ENCODE measurements at places on chromosomes 2 and 18. TPM values are rescaled to one million over a fixed set of nuclear protein-coding genes. Genes with fewer than 3 reads are reported as not detected.

The NYAP2 gene
- 0.30 TPM for total RNA-seq

The CD226 gene
- total RNA-seq: 0.13 TPM

DNA sequence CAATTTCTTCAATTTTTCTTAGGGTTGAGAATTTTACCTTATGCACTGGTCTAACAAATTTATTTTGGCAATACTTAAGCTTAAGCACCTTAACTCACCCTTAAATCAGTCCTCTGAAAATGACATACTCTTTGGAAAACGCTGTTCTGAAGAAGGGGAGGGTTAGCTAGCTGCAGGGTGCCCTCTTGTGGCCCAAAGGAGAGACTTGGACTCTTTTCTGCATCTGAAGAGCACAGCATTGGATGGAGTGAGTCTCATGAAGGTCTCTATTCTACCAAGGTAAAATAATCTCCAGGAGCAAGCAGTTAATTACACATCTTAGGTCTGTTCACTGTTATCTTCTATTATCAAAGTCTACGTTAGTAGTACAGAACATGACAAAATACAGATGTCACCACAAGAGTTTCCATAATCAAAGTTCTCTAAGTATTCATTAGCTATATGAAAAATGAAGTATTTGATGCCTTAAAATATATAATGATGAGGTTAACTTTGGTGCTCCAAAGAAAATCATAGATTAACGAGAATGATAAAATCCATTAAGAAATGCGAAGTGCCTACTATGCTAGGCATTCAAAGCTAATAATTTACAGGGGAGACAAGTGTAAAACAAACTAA is 24.4 kb downstream of the PUM2 start:
- DNase-seq: peak; percentile 25
- peaks cover 48% of the 10 kb centered on the region for H3K4me1 ChIP-seq
- peak overlapping the region; percentile 86 for H3K27ac ChIP-seq
- H3K27me3 ChIP-seq: no peaks in the 10 kb centered on the region

GRCh38 chr18:6449213-6449612 is 34.5 kb upstream of the L3MBTL4 start:
- no peak overlapping the region for H3K27ac ChIP-seq
- DNase-seq: no peak
- no peaks in the 10 kb centered on the region for H3K27me3 ChIP-seq
- no peaks in the 10 kb centered on the region for H3K4me1 ChIP-seq
- no peaks in the 10 kb centered on the region for H3K36me3 ChIP-seq

DNA sequence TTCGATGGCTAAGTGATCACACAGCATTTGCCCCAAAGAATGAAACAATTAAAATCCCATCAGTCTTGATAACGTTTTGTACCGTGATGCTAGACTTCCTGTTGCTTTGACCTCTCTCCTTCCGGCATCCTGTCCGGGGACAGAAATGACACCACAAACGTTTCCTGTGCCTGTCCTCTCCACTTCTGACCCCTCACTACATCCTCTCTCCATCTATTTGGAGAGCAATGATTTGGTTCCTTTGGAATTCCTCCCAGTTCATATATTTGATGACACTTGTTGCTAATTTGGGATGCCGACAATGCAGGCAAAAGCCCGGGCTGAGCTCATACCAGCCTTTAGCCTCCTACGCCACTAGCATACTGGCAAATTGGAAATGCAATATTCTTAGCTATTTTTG is 151.2 kb upstream of the CCDC68 start:
- H3K27ac ChIP-seq: no peak overlapping the region
- no peaks in the 10 kb centered on the region for H3K4me1 ChIP-seq
- H3K27me3 ChIP-seq: no peaks in the 10 kb centered on the region
- H3K4me3 ChIP-seq: no peak overlapping the region
- no peaks in the 10 kb centered on the region for H3K36me3 ChIP-seq

The FBXO36 gene
- total RNA-seq: 3.6 TPM

The AKAIN1 gene
- total RNA-seq: not detected

DNA sequence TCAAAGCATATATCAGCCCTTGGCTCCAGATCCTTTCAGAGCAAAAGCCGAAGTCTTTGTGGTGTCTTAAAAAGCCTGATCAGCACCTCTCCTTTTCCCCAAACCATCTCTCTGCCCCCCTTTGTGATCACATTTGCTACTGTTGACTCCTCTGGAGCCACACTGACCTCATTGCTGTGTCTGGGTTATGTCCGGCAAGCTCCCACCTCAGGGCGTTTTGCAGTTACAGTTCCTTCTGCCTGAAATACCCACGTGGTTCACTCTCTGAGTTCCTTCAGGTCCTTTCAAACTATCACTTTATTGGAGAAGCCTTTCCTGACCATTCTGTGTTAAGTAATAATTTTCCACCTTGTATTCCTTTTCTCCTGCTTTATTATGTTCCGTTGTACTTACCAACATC is 11.8 kb downstream of the C2orf69 start:
- H3K27me3 ChIP-seq: no peaks in the 10 kb centered on the region
- no peak overlapping the region for H3K27ac ChIP-seq
- no peaks in the 10 kb centered on the region for H3K4me1 ChIP-seq
- H3K4me3 ChIP-seq: no peak overlapping the region
- peaks cover 9% of the 10 kb centered on the region for H3K36me3 ChIP-seq

GRCh38 chr2:188922191-188922590 is 52.0 kb upstream of the COL3A1 start:
- no peak for DNase-seq
- H3K4me3 ChIP-seq: no peak overlapping the region
- no peak overlapping the region for H3K27ac ChIP-seq
- no peaks in the 10 kb centered on the region for H3K27me3 ChIP-seq

DNA sequence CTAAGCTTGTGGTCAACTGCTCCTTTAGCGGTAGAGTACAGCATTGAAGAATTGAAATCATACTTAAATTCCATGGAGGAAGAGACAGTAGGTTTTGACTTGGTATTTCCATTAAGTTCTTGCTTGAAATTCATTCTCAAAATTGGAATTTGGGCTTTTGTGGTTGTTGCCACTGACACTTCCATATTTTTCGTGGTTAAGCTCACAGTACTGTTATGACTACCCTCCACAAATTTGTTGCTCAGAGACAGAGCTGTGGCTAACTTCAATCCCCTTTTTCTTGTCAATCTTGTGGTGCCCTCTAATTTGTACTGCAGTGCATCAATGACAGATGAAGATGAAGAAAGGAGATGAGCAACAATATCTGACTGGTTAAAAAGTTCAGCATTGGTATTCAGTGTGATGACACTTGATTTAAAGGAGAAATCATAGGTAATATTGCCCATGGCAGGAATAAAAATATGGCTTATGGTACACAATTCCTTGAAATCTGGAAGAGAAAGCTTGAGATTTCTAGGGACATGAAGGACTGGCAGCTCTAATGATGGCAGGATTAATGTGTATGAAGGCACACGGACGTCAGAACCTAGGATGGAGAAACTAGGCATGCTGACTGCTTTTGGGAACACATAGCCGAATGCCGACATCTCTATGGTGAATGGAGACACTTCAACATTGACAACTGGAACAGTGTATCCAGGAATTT is 37.3 kb downstream of the APOB start:
- peaks cover 86% of the 10 kb centered on the region for H3K27me3 ChIP-seq
- H3K36me3 ChIP-seq: no peaks in the 10 kb centered on the region
- no peak for DNase-seq

GRCh38 chr2:237444071-237444470 is 30.1 kb upstream of the COL6A3 start:
- no peaks in the 10 kb centered on the region for H3K4me1 ChIP-seq
- DNase-seq: no peak
- no peaks in the 10 kb centered on the region for H3K36me3 ChIP-seq
- H3K27ac ChIP-seq: no peak overlapping the region

The DNAH7 gene
- 3.8 TPM for total RNA-seq

DNA sequence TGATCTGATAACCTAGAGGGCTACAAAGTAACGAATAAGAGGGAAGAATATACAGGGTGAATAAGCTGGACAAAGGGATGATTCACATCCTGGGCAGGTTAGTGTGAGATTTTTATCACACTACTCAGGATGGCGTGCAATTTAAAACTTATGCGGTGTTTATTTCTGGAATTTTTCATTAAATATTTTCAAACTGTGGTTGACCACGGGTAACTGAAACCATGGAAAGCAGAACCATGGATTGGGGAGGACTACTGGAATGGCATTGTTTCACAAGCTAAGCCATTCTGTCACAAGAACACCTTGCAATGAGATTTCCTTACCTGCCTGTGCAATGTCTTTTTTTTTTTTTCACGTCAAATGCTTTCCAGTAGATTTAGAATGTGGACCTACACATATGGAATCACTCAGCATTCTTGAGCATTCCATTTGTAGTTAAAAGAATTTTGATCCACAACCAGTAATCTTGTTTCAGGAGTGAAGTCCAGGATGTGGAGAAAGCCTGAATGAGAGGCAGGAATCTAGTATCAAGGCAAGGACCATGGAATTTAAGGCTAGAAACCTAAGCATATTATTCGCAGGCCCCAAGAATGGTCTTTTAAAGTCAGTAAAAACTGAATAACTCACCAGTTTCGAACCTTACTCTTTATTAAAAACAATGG is 8.0 kb upstream of the CDK15 start:
- peak; percentile 89 for DNase-seq
- peak overlapping the region; percentile 10 for H3K4me3 ChIP-seq
- peaks cover 28% of the 10 kb centered on the region for H3K4me1 ChIP-seq
- no peaks in the 10 kb centered on the region for H3K27me3 ChIP-seq
- no peaks in the 10 kb centered on the region for H3K36me3 ChIP-seq

The NXPH2 gene
- total RNA-seq: not detected

The PPP1R1C gene
- 27.5 TPM for total RNA-seq

- H3K27me3 ChIP-seq: no peaks in the 10 kb centered on the region
- H3K36me3 ChIP-seq: no peaks in the 10 kb centered on the region
- no peak overlapping the region for H3K27ac ChIP-seq
- DNase-seq: no peak
Measured at GRCh38 chr2:163698857-163699256, 37.0 kb downstream of the FIGN start.

The EIF2AK3 gene
- 8.8 TPM for total RNA-seq

GRCh38 chr18:62026586-62026985 is 133.8 kb upstream of the RNF152 start:
- DNase-seq: peak; percentile 66
- H3K4me3 ChIP-seq: no peak overlapping the region
- H3K36me3 ChIP-seq: no peaks in the 10 kb centered on the region
- H3K4me1 ChIP-seq: no peaks in the 10 kb centered on the region
- no peaks in the 10 kb centered on the region for H3K27me3 ChIP-seq
- H3K27ac ChIP-seq: no peak overlapping the region

DNA sequence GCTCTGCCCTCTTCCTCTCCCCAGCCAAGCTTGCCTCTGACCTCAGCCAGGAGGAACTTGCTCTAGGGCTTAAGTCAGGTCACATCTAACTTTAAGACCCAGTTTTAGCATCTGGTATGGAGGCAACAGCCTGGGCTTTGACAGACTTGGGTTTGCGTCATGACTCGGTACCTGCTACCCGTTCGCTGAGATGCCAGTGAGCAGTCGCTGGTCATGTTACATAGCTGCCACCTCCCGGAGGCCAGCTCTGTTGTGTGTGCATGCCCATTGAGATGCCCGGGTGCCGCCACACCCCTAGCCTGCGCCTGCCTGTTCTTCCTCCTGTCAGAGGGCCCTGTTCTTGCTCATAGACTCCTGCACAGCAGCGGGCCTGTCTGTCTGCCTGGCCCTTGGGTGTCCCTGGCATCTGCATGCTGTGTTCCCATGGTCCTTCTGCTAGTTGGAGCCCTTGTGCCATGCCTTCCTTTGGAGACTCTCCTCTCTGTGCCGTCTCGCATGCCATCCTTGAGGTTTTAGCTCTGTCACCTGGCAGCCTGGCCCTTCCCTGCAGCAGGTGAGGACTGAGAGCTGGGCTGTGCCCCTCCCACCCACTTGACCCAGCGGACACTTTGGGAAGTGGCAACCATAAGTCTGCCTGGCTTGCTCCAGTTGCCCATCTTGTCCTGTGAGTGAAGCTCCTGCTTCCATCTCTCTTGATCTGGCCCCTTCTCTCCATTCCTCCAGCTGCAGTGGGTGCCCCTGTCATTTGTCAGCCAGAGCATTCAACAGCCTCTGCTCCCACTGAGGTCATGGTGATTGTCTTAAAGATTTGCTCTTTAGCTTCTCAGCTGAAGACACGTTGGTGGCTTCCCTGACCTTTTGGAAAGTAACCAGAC is 24.9 kb downstream of the ASAP2 start:
- H3K27me3 ChIP-seq: no peaks in the 10 kb centered on the region
- DNase-seq: peak; percentile 66
- H3K36me3 ChIP-seq: no peaks in the 10 kb centered on the region

The MRPL30 gene
- 50.1 TPM for total RNA-seq

The POTEI gene
- total RNA-seq: not detected

The ZBTB7C gene
- not detected for total RNA-seq

GRCh38 chr2:69723791-69724190 is 18.1 kb upstream of the ANXA4 start:
- no peaks in the 10 kb centered on the region for H3K27me3 ChIP-seq
- H3K27ac ChIP-seq: no peak overlapping the region

The MDH1B gene
- 4.1 TPM for total RNA-seq

GRCh38 chr2:42747422-42747821 is 16.5 kb downstream of the OXER1 start:
- H3K4me3 ChIP-seq: no peak overlapping the region
- H3K36me3 ChIP-seq: no peaks in the 10 kb centered on the region
- no peaks in the 10 kb centered on the region for H3K27me3 ChIP-seq
- no peak overlapping the region for H3K27ac ChIP-seq
- no peak for DNase-seq

- peaks cover 4% of the 10 kb centered on the region for H3K36me3 ChIP-seq
- H3K4me1 ChIP-seq: no peaks in the 10 kb centered on the region
- H3K4me3 ChIP-seq: no peak overlapping the region
- H3K27ac ChIP-seq: no peak overlapping the region
- DNase-seq: no peak
Measured at GRCh38 chr18:21763846-21764646, 23.5 kb downstream of the MIB1 start.

The DAW1 gene
- total RNA-seq: 1.8 TPM

The NETO1 gene
- total RNA-seq: not detected
